SK-N-DZ (cell line): ENCODE measurements at places on chromosomes 11 and 22.

GRCh38 chr11:9046481-9046880, 42.7 kb upstream of the NRIP3 start:
- DNase-seq, result no peak

DNA sequence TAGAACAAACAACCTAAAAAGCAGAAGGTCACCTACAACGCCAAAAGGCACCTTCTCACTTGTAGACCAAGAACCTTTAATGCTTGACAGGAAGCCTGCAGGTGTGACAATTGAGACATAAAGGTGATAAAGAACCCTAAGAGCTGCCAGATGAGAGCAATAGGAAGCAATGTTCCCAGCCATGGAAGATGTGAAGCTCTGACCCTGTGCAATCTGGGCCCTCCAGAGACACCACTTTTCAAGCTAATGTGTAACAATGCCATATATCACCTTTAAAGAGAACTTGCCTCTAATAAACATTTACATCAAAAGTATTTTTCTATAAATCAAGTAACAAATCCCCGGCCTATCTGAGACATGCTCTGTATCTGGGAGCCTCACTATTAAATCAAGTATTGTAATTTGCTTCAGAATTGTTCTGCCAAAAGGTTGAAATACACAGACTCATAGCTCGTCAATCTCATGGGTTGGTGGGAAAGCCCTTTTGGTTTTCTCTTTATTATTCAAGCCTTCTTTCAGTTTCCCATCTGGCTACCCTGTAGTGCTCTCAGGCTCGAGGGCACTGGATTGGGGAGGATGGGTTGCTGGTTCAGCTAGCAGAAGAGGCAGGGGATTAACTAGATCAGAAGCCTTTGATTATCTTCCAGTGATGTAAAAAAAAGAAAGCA, 368.9 kb downstream of the BUD13 start:
- DNase-seq, result no peak

DNA sequence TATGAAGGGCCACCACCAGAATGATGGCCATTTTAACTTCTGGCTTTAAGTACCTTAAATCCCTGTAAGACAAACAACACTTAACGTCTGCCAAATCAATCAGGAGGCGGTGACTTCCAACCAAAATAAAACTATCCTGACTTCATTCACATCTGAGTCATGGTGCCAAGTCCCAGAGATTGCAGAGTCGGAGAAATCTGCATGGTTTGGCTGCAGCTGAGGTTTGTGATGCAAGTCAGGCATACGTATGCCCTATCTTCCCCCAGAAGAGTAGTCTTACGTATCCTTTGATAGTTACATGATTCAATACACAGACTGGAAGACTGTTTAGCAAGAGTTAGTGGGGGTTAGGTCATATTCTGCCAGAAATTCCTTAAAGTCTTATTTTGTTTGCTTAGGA, 1.7 kb upstream of the GAB2 start:
- no peak for DNase-seq

DNA sequence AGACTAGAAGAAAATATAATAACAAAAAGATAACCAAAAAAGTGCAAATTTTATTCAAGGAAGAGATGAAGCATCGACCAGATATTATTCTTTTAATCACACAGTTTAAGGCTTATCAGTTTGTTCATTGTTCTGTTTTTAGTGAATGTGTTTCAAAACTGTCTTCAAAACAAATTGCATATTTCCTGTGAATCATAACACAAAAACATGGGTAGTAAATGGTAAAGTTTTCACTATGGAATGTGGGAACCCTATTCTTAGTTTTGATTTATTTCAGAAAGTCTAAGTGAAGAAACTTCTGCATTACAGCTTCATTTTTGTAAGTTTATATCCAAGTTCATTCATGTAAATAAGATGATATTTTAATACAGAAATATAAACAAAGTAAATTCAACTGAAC, 207.6 kb upstream of the LUZP2 start:
- DNase-seq, result no peak

DNA sequence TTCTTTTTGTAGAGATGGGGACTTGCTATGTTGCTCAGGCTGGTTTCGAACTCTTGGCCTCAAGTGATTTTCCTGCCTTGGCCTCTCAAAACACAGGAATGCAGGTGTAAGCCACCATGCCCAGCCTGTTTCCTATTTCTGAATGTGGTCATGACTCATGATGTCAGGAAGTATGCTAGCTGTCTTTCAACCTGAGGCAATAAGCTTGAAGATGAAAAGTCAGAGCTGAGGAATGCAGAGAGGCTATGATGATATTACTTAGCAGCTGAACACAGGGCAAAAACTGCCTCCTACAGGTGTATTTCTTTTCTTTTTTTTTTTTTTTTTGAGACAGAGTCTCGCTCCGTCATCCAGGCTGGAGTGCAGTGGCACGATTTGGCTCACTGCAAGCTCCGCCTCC, 9.0 kb upstream of the NUCB2 start:
- no peak for DNase-seq

DNA sequence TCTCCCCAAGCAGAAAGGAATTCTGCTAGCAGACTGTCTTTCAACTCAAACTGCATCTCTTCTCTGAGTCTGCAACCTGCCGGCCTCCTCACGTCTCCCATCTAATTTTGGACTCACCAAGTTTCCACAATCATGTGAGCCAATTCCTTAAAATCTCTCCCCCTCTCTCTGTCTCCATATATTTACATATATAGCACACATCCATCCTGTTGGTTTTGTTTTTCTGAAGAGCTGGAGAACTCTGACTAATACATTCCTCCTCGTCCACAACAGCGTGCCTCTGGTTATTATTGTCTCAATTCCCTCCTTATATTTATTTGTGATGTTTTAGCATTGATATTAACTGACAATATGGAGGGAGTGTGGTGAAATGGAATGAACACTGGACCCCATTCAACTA, 29.6 kb upstream of the FJX1 start:
- DNase-seq, result no peak

DNA sequence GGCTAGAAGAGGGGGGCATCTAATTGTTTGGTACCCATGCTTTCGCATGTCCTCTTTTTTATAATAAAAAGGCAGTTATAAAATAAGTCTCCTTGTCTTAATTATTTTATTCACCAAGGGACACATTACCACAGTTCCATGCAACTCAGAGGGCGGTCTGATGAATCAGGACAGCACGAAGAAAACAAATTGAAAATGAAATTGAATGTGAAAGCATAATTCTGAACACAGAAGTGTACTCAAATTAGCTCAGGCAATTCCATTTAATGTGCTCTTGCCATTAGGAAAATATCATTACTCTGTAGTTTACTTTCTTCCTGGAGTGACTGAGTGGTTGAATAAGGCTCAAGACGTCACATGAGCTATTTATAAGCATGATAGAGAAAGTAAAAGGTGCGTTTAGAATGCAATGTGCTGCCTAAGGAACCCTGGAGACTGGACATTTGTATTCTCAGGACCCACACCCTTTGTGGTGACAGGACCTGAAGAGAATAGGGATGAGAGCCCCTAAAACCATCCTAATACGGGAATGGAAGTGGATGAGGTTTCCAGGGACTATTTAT, 59.6 kb downstream of the MTNR1B start:
- DNase-seq, result peak; percentile 31

GRCh38 chr11:12281571-12282478, 95.5 kb upstream of the PARVA start:
- DNase-seq, result peak; percentile 78
